ENCODE measurements at places on chromosomes 5 and 9.

- no peak for DNase-seq
These were observed 380.1 kb upstream of the NUDT12 start for GRCh38 chr5:103942587-103943186.

DNA sequence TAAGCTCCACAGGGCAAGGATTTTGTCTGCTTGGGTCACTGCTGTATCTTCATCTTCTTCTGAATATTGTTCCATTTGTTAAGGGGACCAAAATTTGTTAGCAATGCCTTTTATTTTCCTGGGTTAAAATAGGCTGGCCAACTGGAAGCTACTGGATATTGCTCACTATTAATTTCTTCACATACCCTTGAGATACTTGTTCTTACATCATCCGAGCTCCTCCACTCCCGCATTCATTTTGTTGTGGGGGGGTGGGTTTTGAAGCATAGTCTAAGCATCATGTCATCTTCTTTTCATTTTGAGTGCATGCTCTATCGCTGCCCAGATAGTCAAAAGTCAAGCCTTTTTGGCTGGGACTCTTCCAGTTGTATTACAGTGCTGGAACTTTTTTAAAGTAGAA, 42.5 kb upstream of the PIK3R1 start:
- no peak for DNase-seq

GRCh38 chr9:115596021-115596745, 478.2 kb upstream of the TNC start:
- no peak for DNase-seq

DNA sequence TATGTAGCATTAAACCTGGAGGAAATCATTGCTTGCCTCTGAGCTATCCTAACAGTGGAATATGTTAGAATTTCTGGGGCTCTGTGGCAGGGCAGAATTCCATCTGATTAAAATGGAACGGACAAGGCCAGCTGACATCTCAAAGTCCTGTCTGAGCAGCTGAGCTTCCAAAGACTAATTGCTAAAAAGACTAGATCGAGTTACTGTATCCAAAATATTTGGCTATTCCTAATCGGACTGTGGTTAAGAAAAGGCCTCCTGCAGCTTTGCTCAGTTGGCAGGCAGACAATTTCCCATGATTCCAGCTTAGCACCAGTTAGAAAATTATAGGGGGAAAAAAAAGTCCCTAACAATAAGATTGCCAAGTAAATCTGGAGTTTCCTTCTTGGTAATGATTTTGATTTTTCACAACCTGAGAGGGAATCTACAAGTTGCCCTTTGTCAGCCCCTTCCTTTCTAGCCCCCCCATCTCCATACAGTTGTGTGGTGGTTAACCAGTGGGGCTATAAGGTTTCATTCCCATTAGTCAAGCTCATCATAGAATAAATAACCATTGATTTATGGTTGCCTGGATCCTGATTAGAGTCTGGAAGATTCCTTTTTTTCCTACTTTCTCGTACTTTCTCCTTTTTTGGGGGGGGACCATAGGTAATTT, 26.4 kb downstream of the PTGR1 start:
- no peak for DNase-seq

DNA sequence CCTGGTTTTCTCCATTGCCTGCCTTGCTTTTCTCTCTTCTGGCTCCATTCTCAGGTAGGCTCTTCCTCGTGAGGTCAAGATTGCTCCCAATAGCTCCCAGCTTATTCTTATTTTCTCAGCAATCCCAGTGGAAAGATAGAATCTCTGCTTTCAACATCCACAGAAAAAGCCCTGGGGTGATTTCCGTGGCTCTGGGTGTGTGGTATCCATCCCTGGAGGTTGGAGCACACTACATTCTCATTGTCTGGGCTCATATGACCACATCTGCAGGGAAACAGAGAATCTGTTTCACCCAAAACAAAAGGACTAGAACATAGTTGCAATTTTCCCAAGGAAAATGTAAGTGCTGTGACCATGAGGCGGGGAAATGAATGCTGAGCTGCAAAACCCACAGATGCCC, 236.0 kb downstream of the TENT4A start:
- no peak for DNase-seq

- no peak for DNase-seq
These were observed 448.4 kb downstream of the PSAT1 start for GRCh38 chr9:78745331-78745730.

- DNase-seq = no peak
These were observed 1060.1 kb downstream of the PTPRD start for GRCh38 chr9:9552665-9553064.

DNA sequence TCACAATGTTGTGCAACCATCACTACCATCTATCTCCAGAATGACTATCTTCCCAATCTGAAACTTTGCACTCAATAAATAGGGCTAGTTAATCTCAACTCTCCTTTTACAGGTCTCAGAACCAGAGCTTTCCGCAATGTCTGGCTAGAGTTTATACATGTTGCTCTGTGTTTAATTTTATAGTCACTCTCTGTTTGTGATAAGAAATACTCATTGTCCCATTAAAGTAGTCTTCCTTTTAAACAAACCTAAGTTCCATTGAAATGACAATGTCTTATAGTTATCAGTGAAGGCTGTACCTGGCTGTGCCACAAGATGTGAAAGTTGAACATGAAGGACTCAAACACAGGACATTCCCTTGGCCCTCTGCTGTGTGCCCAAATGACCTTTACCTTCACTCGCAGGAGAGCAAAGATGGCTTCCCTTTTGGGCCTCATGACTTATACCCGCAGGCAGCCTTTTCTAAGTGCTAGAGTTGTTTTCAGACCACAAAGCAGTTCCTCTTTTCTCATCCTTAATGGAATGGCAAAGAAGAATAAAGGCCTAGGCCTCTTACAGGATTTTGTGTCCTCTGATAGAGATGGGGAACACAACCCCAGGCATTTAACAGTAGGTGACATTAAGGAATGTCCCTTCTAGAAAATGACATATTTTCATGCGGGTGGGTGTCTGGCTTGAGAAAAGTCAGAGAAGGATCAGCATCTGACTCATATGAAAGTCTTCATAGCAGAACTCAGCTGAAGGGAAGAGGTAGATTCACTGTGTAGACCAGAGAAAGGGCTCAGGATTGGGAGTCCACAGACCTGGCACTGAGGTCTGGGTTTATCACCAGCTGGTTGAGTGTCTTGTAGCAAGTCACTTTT, 69.6 kb upstream of the ATP10B start:
- DNase-seq = no peak

- DNase-seq = no peak
These were observed 4.8 kb downstream of the ROPN1L start for GRCh38 chr5:10446490-10446889.

DNA sequence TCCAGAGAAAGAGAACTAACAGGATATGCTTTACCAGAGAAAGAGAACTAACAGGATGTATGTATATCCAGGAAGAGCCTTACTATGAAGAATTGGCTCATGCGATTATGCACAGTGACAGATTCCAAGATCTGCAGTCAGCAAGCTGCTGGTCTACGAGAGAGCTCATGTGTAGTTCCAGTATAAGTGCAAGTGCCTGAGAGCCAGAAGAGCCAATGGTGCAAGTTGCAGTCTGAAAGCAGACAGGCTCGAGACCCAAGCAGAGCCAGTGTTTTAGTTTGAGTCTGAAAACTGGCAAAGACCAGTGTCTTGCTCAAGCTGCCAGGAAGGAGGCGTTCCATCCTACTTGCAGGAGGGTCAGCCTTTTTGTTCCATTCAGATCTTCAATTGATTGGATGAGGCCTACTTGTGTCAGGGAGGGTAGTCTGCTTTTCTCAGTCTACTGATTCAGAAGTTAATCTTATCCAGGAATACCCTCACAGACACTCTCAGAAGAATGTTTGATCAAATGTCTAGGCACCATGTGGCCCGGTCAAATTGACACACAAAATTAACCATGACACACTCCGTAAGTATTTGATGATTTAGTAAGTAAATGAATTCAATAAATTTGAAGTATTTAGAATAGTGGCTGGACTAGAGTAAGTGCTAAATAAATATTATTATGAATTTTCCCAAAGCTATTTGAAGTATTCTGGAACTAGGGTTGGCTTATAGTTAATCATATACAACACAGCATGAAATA, 372.1 kb upstream of the SGCD start:
- DNase-seq = no peak

- no peak for DNase-seq
These were observed 179.8 kb downstream of the ROR2 start for GRCh38 chr9:91770229-91770628.

DNA sequence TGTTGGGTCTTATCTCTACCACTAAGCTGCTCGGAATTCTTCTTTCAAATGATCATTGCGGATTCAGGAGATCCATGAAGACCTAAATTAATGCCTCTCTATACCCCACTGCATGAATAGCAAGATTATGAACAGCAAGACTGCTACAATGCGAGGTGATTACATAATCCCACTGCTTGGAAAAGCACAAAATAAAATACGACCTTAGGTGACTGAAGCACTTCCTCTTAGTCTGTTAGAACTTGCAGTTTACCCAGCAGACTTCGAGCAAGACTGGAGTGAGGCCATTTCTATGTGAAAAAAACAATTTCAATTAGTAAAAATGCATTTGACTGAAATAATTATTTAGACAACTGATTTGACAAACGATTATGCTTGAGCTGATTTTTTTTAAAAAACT, 59.8 kb downstream of the SH3RF2 start:
- no peak for DNase-seq

DNA sequence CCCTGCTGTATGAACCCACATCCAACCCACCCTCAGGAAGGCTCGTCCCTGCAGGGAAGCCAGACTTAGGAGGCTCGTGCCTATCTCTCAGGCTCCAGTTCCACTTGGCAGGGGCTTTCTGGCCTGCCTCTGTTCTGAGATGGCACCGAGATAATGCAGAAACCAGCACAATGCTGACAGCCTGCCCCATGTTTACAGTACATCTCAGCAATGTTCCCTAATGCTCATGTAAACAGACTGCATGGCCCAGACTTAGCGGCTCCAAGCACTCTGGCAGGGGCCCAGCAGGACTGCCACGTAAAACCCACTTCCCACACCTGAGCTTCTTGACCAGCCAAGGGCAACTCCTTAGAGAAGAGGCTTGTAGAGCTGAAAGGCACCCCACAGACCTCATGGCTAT, 499.5 kb upstream of the BRINP1 start:
- no peak for DNase-seq

- DNase-seq = no peak
These were observed 378.8 kb downstream of the OSTF1 start for GRCh38 chr9:75467142-75467541.

DNA sequence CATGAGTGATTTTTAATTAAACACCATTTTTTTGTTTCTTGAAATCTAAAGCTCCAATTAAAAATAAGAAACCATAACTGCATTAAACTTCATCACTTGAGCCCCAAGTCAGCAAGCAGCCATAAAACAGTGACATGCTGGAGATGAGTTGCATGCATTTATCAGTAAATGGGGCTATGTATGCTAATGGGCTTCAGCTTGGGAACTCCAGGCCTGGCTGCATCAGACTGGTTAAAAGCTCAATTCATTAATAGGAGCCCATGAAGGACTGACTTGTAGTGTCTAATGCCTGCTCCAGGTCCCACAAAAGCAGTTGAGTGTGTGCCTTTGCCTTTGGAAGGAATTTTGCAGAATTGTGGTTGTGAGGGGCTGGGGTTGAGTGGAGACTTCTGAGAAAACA, 33.6 kb upstream of the GPR151 start:
- no peak for DNase-seq

- DNase-seq = no peak
These were observed 55.9 kb downstream of the NSUN2 start for GRCh38 chr5:6576861-6577501.

DNA sequence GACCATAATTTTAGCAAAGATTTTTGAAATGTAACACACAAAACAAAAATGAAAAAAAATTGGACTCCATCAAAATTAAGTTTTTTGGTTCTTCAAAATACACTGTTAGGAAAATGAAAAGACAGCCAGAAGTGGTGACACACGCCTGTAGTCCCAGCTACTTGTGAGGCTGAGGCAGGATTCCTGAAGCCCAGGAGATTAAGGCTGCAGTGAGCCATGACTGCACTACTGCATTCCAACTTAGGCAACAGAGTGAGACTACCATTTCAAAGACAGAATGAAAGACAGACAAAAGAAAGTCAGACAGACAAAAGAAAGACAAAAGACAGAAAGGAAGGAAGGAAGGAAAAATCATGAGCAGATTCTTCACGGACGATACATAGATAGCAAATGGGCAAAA, 7.5 kb downstream of the DIAPH1 start:
- DNase-seq = no peak

DNA sequence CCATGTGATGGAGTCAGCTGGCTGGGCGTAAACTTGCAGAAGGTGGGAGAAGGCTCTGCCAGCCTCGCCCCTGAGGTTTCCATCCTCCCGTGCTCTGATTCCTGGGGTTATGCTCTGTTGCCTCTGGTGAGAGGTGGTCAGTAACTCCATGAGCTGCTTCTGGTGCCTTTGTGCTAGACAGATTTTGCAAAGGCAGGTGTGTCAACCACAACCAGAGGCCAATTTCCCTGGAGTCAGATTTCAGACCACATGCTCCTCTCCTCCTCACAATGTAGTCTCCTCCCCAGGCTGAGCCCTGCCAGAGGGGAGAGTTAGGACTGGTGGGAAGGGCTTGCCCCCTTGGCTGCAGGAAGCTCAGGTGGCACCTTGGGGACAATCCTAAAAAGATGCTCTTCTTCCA, 38.8 kb upstream of the TENT4A start:
- no peak for DNase-seq

- no peak for DNase-seq
These were observed 1318.3 kb upstream of the DMAC1 start for GRCh38 chr9:9117866-9118265.

DNA sequence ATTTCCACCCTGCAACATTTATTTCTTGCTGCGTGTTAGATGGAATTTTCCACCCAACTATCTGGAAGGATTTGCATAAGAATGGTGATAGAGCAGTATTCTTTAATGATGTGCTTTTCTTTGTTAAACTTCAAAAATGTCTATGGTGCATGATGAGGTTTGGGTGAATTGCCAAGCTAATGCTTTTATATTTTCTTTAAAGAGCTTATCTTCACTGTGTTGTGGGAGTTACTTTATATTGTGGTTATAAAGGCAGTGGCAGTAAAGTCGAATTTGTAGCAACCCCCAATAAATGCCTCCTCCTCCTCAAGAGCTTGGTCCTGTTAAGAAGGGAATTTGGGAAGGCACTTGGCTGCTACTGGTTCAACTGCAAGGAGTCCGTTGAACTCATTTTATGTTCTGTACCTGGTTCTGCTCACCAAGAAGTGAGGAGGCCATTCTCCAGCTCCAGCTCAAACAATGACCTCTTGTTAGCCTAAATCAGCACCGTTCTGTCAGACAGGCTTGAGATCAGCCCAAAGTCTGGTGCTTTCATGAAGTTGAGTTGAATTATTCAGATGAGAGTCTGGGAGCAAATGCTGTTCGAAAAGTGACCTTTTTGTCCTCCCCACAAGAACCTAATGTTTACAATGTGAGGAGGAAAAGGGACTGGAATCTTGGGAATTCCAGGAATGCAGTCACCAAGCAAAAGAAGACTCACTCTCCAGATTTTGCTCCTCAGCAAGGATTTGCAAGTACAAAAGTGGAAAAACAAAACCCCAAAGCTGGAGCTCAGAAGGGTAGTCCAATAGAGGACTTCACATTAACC, 217.0 kb downstream of the TMEM38B start:
- no peak for DNase-seq

DNA sequence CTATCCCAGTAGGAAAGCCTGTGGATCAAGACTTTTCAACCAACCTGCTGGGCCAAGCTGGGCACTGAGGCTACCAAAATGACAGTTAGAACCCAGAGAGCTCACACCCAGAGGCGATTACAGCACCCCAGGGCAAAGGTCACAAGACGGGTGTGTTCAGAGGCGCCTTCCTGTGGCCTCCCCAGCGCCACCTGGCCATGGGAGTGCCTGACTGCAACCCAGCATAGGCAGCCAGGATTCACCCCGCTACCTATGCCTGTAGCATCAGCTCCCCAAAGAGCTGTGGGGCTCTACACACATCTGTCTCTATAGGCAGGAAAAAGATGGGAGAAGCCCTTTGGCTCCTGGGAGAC, 33.5 kb downstream of the PDGFRB start:
- DNase-seq = no peak

Measured in cortex of kidney (tissue), 1 donor.